ENCODE measurements at places on chromosomes 12 and 14. TPM values are rescaled to one million over a fixed set of nuclear protein-coding genes. Genes with fewer than 3 reads are reported as not detected.

GRCh38 chr14:103366741-103367140 is 18.5 kb upstream of the MARK3 start:
- no peaks in the 10 kb centered on the region for H3K4me1 ChIP-seq
- no peak overlapping the region for H3K4me3 ChIP-seq
- H3K27me3 ChIP-seq: no peaks in the 10 kb centered on the region
- H3K27ac ChIP-seq: no peak overlapping the region

DNA sequence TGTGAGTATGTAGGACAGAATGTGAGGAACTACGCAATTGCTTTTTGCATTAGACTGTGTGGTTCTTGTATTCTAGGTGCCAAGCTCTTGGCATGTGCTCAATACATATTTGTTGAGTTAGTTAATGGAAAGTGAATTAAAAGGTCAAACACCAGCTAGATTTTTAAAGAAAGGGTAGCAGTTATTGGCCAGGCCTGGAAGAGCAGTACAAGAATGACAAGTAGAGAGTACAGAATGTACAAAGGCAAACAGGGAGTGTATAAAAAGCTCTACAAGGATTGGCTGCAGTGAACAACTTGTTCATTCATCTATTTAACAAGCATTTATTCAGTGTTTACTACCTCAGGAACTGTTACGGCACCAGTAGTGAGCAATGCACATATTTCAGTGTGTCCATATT is 854.0 kb upstream of the SEL1L start:
- H3K27me3 ChIP-seq: no peaks in the 10 kb centered on the region
- DNase-seq: no peak
- H3K4me3 ChIP-seq: no peak overlapping the region
- H3K4me1 ChIP-seq: no peaks in the 10 kb centered on the region

DNA sequence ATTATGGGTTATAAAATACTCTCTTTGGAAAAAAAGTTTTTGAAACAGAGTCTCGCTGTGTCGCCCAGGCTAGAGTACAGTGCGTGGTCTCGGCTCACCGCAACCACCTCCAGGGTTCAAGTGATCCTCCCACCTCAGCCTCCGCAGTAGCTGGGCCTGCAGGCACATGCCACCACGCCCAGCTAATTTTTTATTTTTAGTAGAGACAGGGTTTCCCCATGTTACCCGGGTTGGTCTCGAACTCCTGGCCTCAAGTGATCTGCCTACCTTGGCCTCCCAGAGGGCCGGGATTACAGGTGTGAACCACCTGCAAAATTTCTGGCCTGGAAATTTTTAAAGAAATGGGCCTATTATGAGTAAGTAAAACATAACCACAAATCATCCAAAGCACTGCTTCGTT is 3.8 kb downstream of the USP15 start:
- peak overlapping the region; percentile 18 for H3K4me3 ChIP-seq
- no peak overlapping the region for H3K27ac ChIP-seq
- peaks cover 61% of the 10 kb centered on the region for H3K4me1 ChIP-seq
- no peak for DNase-seq

DNA sequence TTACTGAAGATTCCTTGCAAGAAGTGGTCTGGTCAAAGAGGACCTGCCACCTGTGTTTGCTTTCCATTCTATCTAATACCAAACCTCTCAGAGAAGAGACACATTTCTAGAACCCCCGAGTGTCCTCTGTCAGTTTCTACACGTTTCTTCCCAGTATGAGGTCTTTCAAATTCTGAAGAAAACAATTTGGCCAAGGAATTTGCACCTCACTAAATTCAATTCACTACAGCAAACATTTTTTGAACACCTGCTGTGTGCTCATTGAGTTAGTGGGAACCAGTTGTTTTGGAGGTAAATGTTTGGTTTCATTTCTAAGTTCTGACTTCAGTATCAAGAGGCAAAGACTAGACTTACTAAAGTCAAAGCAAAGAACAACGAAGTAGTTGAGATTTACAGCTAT is 19.4 kb downstream of the GPR19 start:
- no peak for DNase-seq
- H3K27ac ChIP-seq: no peak overlapping the region
- no peaks in the 10 kb centered on the region for H3K36me3 ChIP-seq
- no peak overlapping the region for H3K4me3 ChIP-seq
- H3K27me3 ChIP-seq: no peaks in the 10 kb centered on the region
- no peaks in the 10 kb centered on the region for H3K4me1 ChIP-seq

GRCh38 chr14:102213470-102213869 is 73.8 kb downstream of the WDR20 start:
- no peaks in the 10 kb centered on the region for H3K4me1 ChIP-seq
- H3K36me3 ChIP-seq: peaks cover 56% of the 10 kb centered on the region
- H3K27me3 ChIP-seq: no peaks in the 10 kb centered on the region
- no peak for DNase-seq
- no peak overlapping the region for H3K27ac ChIP-seq

GRCh38 chr14:61221906-61222305 is 59.2 kb downstream of the TMEM30B start:
- DNase-seq: no peak
- H3K4me3 ChIP-seq: no peak overlapping the region
- H3K36me3 ChIP-seq: no peaks in the 10 kb centered on the region
- no peaks in the 10 kb centered on the region for H3K27me3 ChIP-seq
- no peak overlapping the region for H3K27ac ChIP-seq

DNA sequence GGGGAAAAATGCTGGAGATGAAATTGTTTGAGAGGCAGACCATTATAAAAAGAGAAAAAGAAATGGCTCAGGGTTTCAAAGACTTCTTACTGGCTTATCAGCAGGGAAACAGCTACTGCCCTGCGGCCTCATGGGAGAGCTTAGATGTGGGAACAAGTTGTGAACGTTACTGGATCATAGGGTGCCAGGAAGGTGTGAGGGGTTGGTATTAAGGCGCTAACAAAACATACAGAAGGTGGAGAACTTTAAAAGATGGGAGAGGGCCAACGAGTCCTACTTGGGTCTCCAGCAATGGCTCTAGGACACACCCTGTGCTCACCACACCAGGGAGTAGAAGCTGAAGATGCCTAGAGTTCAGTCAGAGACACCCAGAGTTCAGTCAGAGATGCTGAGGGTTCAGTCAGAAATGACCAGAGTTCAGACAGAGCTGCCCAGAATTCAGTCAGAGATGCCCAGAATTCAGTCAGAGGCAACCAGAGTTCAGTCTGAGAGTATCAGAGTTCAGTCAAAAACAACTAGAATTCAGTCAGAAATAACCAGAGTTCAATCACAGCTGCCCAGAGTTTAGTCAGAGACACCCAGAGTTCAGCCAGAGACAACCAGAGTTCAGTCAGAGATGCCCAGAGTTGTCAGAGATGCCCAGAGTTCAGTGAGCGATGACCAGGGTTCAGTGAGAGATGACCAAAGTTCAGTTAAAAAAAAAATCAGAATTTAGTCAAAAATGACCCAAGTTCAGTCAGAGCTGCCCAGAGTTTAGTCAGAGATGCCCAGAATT is 1103.6 kb downstream of the BCL11B start:
- no peak overlapping the region for H3K27ac ChIP-seq
- H3K4me3 ChIP-seq: no peak overlapping the region
- H3K4me1 ChIP-seq: no peaks in the 10 kb centered on the region
- H3K27me3 ChIP-seq: no peaks in the 10 kb centered on the region
- H3K36me3 ChIP-seq: no peaks in the 10 kb centered on the region

GRCh38 chr14:54976316-54976715 is 50.6 kb downstream of the WDHD1 start:
- H3K4me3 ChIP-seq: no peak overlapping the region
- H3K36me3 ChIP-seq: no peaks in the 10 kb centered on the region
- no peak for DNase-seq
- H3K27me3 ChIP-seq: no peaks in the 10 kb centered on the region
- no peaks in the 10 kb centered on the region for H3K4me1 ChIP-seq
- H3K27ac ChIP-seq: no peak overlapping the region

- no peak overlapping the region for H3K4me3 ChIP-seq
- no peak overlapping the region for H3K27ac ChIP-seq
- no peaks in the 10 kb centered on the region for H3K36me3 ChIP-seq
- peaks cover 12% of the 10 kb centered on the region for H3K4me1 ChIP-seq
- peak; percentile 52 for DNase-seq
Observed at GRCh38 chr14:88326352-88327103, 3.5 kb upstream of the KCNK10 start.

GRCh38 chr12:132658149-132658894 is 28.8 kb downstream of the POLE start:
- H3K27me3 ChIP-seq: no peaks in the 10 kb centered on the region
- no peak overlapping the region for H3K4me3 ChIP-seq
- H3K36me3 ChIP-seq: peaks cover 14% of the 10 kb centered on the region
- H3K4me1 ChIP-seq: no peaks in the 10 kb centered on the region
- H3K27ac ChIP-seq: no peak overlapping the region

GRCh38 chr12:52600071-52600470 is 1.2 kb downstream of the KRT72 start:
- H3K27ac ChIP-seq: no peak overlapping the region
- no peak for DNase-seq
- H3K36me3 ChIP-seq: no peaks in the 10 kb centered on the region
- H3K27me3 ChIP-seq: no peaks in the 10 kb centered on the region
- H3K4me1 ChIP-seq: no peaks in the 10 kb centered on the region

- no peaks in the 10 kb centered on the region for H3K36me3 ChIP-seq
- H3K4me3 ChIP-seq: no peak overlapping the region
- H3K27me3 ChIP-seq: no peaks in the 10 kb centered on the region
- no peak overlapping the region for H3K27ac ChIP-seq
- no peak for DNase-seq
- no peaks in the 10 kb centered on the region for H3K4me1 ChIP-seq
Observed at GRCh38 chr14:76386944-76387782, 11.2 kb downstream of the ESRRB start.

GRCh38 chr14:21880918-21881317 is 207.3 kb upstream of the OR4E1 start:
- DNase-seq: no peak
- H3K4me3 ChIP-seq: no peak overlapping the region
- no peak overlapping the region for H3K27ac ChIP-seq
- no peaks in the 10 kb centered on the region for H3K36me3 ChIP-seq
- no peaks in the 10 kb centered on the region for H3K27me3 ChIP-seq

DNA sequence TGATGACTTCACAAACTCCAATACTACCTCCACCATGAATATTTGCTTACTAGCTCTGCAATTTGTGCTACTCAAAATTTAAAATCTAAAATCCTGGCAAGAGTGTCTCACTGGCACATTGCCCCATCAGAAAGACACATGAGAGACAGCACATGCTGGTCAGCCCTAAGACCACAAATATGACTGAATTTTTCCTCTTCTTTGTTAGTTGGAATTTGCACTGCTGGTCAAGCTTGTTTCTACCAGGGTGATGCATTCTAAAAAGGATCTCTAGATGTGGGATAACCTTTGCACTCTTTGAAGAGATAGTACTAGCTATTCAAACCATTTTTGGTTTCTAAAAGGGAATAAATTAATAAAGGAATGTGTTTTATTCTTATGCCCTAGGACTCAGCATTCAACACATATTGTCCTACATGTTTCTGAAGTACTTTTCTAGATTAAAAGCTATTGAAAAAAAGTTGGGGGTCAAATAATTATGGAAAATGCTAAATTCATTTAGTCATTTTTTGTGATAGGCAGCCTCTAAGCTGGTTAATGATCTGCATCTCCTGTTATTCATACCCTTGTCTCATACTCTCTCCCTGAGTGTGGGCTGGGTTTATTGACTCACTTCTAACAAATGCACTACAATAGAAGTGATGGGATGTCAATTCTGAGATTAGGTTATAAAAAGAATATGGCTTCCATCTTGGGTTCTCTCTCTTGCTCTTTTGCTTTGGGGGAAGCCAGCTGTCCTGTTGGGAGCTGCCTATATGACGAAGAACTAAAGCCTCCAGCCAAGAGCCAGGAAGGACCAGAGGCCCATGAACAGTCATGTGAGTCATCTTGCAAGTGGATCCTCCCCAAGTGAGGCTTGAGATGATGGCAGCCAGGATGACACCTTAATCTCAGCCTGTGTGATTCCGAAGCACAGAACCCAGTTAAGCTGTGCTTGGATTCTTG is 211.5 kb upstream of the CRY1 start:
- no peak overlapping the region for H3K4me3 ChIP-seq
- no peaks in the 10 kb centered on the region for H3K27me3 ChIP-seq
- no peak overlapping the region for H3K27ac ChIP-seq
- no peaks in the 10 kb centered on the region for H3K4me1 ChIP-seq
- H3K36me3 ChIP-seq: no peaks in the 10 kb centered on the region
- DNase-seq: no peak

- H3K36me3 ChIP-seq: no peaks in the 10 kb centered on the region
- no peak for DNase-seq
- H3K27me3 ChIP-seq: no peaks in the 10 kb centered on the region
- peaks cover 6% of the 10 kb centered on the region for H3K4me1 ChIP-seq
- H3K4me3 ChIP-seq: no peak overlapping the region
Observed at GRCh38 chr14:67986131-67986841, 166.7 kb downstream of the RAD51B start.

DNA sequence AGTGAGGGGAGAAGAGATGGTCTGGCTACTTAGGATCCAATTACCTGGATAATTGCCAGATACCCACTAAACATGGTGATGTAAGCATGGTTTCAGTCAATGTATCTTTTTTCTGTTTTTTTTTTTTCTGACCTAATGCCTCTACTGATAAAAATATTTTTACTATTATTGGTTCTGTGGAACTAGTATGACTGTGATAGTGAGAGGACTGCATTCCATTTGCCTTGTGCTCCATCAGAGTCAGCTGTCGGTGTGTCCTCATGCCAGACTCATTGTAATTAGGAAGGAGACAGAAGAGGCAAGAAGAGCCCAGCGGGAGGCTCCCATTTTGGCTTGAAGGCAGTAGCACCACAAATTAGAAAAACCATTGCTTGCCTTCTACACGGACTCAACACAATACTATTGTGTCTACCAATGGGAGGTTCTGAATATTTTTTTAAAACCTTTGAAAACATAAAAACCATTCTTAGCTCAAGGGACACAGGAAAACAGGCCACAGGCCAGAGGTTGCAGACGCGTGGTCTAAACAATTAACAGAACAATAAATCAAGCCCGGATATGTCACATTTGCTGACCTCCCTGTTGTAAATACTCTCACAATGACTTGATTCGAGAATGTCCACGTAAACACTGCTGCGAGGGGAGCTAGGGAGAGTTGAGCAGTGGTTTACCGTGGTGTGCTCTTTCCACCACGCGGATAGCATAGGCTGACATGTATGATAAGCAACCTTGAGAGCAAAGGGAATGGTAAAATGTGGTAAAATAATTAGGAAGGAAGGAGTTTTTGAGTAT is 13.5 kb upstream of the DCP1B start:
- no peaks in the 10 kb centered on the region for H3K36me3 ChIP-seq
- H3K4me3 ChIP-seq: no peak overlapping the region
- no peaks in the 10 kb centered on the region for H3K27me3 ChIP-seq
- H3K4me1 ChIP-seq: peaks cover 6% of the 10 kb centered on the region
- no peak overlapping the region for H3K27ac ChIP-seq

GRCh38 chr12:112986291-112986800 is 8.0 kb downstream of the OAS2 start:
- no peaks in the 10 kb centered on the region for H3K27me3 ChIP-seq
- peaks cover 18% of the 10 kb centered on the region for H3K36me3 ChIP-seq
- no peak overlapping the region for H3K27ac ChIP-seq
- DNase-seq: peak; percentile 33
- no peak overlapping the region for H3K4me3 ChIP-seq
- no peaks in the 10 kb centered on the region for H3K4me1 ChIP-seq

GRCh38 chr12:107029081-107029480 is 42.1 kb upstream of the MTERF2 start:
- H3K36me3 ChIP-seq: no peaks in the 10 kb centered on the region
- no peak overlapping the region for H3K4me3 ChIP-seq
- peaks cover 6% of the 10 kb centered on the region for H3K4me1 ChIP-seq
- no peaks in the 10 kb centered on the region for H3K27me3 ChIP-seq

GPR132 gene
- 6.7 TPM for total RNA-seq

NTS gene
- 1.1 TPM for total RNA-seq

GPRC5D gene
- not detected for total RNA-seq

DGKA gene
- 22.5 TPM for total RNA-seq

DCD gene
- total RNA-seq: not detected

KERA gene
- not detected for total RNA-seq

AMHR2 gene
- total RNA-seq: 1.0 TPM

BEGAIN gene
- total RNA-seq: 0.76 TPM

TAS2R7 gene
- not detected for total RNA-seq

Measured in upper lobe of left lung (tissue), 6 donors.